ENCODE measurements at places on chromosomes 1 and 21. TPM values are rescaled to one million over a fixed set of nuclear protein-coding genes. Genes with fewer than 3 reads are reported as not detected.

GRCh38 chr1:199685369-199685768 is 342.1 kb upstream of the NR5A2 start:
- H3K27me3 ChIP-seq = no peaks in the 10 kb centered on the region
- no peak overlapping the region for H3K4me3 ChIP-seq
- peak; percentile 88 for DNase-seq
- peaks cover 52% of the 10 kb centered on the region for H3K4me1 ChIP-seq
- peak overlapping the region; percentile 69 for H3K27ac ChIP-seq

DNA sequence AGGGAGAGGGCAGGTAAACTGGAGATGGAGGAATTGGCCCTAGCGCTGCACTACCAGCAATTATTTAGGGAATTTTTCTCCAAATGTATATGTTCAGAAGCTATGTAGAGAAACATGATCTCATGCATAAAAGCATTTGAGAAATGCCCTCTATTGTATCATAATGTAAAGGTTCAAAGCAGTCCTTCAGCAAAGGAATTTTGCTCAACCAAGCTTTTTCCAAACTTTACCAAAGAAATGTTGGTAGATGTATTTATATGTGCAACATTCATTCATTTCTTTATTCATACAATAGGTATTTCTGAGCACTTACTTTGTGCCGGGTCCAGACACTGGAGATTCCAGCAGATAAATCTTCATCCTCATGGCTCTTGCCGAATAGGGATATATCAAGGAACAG is 64.4 kb downstream of the XCL1 start:
- no peaks in the 10 kb centered on the region for H3K36me3 ChIP-seq
- no peaks in the 10 kb centered on the region for H3K27me3 ChIP-seq
- no peaks in the 10 kb centered on the region for H3K4me1 ChIP-seq
- H3K27ac ChIP-seq = no peak overlapping the region
- DNase-seq = no peak

- no peak overlapping the region for H3K4me3 ChIP-seq
- no peaks in the 10 kb centered on the region for H3K27me3 ChIP-seq
- H3K4me1 ChIP-seq = no peaks in the 10 kb centered on the region
- no peak for DNase-seq
- no peak overlapping the region for H3K27ac ChIP-seq
Observed at GRCh38 chr1:64328193-64328592, 124.8 kb downstream of the UBE2U start.

C1QA gene
- not detected for polyA plus RNA-seq

CACNA1E gene
- not detected for polyA plus RNA-seq
